ENCODE measurements at places on chromosomes 7 and 10. TPM values are rescaled to one million over a fixed set of nuclear protein-coding genes. Genes with fewer than 3 reads are reported as not detected.

EMX2 gene
- not detected for total RNA-seq

ITGB8 gene
- total RNA-seq, result 0.95 TPM

RNF32 gene
- total RNA-seq, result 0.87 TPM

LEP gene
- not detected for total RNA-seq

CYP3A7 gene
- not detected for total RNA-seq

BLNK gene
- total RNA-seq, result not detected

SEMA4G gene
- total RNA-seq, result 8.3 TPM

SLC29A3 gene
- total RNA-seq, result 15.3 TPM

GIMAP8 gene
- total RNA-seq, result not detected

GFRA1 gene
- 9.3 TPM for total RNA-seq

GJD4 gene
- not detected for total RNA-seq
